ENCODE measurements at places on chromosomes 6 and 20.

DNA sequence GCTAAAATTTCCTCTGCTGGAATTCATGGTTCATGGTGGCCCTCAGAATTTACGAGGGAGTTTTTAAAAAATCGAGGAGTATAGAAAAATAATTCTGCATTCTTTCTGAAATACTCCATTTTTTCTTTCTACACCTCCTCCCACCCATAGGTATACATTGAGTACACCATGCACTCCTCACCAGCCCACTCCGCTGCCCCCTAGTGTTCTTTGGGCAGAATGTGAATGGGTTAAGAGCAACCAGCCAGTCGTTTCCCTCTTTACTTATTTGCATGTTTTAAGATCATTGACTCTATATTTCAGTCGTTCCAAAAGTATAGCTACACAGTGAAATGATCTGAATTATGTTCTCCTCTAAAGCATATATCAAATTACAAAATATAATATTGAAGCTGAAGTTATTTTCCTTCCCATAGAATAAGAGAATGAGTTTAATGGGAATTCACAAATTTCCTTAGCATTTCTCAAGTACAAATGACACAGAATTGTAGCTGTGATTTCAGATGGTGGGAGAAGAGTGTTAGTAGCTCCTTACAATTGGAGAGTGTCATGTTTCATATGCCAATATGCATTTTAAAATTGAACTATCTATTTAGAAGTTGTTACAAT, 977.7 kb upstream of the SLC35B3 start:
- DNase-seq: no peak

GRCh38 chr6:113281431-113281830, 575.7 kb upstream of the MARCKS start:
- no peak for DNase-seq

GRCh38 chr6:7112741-7113313, 5.1 kb downstream of the RREB1 start:
- no peak for DNase-seq

- DNase-seq: no peak
Measured at GRCh38 chr20:13927171-13927570, 63.2 kb downstream of the SEL1L2 start.

DNA sequence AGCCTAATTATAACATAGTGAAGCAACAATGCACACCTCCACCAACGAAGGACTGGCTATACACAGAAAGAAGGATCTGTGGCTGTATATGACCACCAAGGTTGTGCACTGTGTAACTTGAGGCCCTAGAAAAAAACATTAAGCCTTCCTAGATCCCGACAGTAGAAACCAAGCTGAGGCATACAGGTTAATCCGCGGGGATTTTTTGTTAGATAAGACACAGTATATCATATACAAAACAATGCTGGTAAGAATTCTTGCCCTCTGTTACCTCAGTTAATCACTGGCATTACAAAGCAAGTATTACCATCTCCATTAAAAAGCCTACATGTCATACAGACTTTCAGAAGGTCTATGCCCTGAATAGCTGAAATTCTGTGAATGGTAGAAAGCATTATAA, 228.8 kb downstream of the TBC1D32 start:
- no peak for DNase-seq

- DNase-seq: no peak
Measured at GRCh38 chr6:137402143-137402680, 92.0 kb downstream of the OLIG3 start.

DNA sequence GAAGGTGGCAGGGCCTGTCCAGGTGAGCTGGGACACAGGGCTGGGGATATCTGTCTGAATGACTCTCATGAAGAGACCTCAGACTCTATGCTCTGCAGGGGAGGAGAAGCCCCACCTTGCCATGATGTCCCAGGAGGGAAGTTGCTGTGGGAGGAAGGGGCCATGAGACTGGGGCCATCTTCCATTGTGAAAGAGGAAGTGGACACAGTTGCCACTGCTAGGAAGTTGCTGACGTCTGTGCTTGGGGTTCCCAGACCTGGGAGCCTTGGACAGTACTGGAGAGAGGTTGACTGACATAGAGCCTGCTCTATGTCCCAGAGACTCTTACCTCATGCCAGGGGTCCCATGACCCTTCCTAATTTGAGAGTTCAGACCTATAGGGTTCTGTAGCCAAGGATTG, 24.5 kb downstream of the SIRPB1 start:
- DNase-seq: no peak

- no peak for DNase-seq
Measured at GRCh38 chr6:71420095-71420692, 131.6 kb downstream of the OGFRL1 start.

DNA sequence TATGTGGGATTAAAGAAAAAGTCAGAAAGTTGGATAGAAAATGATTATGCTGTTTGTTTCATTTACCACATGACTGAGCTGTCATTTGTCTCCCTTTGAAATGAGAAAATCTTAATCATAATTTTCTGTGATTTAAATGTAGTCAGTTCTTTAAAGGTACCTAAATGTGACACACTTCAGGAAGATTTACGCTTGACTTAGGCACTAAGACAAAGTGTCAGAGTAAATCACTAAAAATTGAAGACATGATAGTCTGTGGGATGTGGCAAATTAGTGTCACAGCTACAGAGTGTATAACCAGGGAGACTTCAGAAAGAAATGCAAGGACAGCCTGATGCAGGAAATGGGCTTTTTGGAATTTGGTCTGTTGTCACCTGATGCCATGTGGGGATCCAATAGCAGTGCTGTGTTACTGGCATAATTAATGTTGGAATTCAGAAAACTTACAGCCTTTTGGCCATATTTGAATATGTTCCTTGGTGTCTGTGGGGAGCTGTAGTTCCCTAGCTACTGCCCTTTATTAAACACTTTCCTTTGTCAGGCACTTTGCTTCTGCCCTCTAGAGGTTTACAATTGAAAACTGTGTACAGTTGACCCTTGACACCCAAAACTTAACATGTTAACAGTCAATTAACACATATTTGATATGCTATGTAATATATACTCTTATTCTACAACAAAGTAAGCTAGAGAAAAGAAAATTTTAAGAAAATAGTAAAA, 493.8 kb downstream of the UTRN start:
- DNase-seq: no peak

DNA sequence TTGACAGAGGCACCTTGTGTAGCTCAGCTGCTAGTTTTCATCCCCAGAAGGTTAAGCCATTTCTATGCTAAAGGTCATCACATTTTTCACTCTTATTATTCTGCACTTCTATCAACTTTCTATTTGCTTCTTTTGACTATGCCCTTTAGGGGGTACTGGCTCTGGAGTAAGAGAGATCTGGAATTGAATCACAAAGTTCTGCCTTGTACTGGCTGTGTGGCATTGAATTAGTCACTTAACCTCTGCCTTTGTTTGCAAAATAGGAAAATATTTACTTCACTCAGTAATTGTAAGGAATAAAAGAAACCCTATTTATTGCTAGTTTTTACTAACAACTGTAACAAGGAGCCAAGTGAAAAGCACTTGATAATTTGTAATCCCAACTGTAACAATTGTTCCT, 56.8 kb upstream of the MTRF1L start:
- DNase-seq: no peak

DNA sequence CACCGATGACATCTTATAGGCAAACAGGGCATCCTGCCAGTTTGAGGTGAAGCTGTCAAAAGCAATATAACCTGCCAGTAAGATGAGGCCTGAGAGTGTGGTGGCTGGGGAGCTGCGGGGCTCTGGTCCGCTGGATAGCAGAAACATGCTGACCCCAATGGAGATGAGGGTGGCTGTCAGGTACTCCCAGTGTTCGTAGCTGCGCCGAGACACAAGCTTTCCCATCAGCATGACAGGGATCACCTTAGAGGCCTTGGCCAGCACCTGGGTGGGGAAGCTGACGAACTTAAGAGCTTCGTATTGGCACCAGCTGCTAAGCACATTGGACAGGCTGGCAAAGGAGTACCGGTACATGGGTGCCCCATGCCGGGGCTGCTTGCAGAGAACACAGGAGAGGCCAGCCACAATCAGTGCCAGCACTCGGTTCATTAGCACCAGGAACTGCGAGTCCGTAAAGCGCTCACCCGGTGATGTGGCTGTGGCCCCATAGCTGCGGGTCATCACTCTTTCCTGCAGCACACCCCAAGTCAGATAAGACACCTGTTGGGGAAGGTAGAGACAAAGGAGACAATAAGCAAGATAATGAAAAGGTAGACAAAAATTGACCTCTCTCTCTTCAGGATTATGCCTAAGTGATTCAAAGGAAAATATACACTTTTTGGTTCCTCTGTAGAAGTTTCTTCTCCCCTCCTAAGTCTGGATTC, 2.1 kb downstream of the SLC35B2 start:
- no peak for DNase-seq

GRCh38 chr6:121055572-121056163, 278.6 kb downstream of the TBC1D32 start:
- DNase-seq: no peak

- peak; percentile 86 for DNase-seq
Measured at GRCh38 chr6:41072836-41073202, at the start of gene NFYA. Gene NFYA, plus strand, starts transcription at chr6:41072974. Its CDS starts 6,116 bp downstream, at chr6:41079090.

- DNase-seq: peak; percentile 72
Measured at GRCh38 chr6:52551483-52552277, 25.2 kb downstream of the TRAM2 start.

- DNase-seq: no peak
Measured at GRCh38 chr6:154343473-154344308, 12.9 kb downstream of the IPCEF1 start.

- DNase-seq: no peak
Measured at GRCh38 chr6:48188158-48188557, 77.2 kb upstream of the PTCHD4 start.
